GM23338 (cell line): ENCODE measurements at places on chromosomes 5 and 9.

DNA sequence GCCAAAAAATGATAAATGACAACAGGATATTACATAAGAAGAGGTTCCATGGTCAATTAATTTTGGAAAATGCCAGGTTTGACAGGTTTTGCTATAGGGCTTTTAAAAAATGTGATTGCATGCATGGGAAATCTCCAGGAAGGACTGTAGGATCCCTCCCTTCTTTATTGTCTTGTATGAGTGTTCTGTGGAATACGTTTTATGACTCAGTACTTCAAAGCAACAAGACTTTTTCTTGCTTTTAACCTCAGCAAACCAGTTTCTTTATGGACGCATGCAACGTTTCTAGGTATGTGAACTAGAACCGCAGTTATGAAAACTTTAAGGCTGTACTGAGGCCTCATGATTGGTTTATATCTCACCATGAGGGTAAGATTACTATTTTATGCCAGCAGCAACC is 76.6 kb upstream of the NTRK2 start:
- DNase-seq: no peak

DNA sequence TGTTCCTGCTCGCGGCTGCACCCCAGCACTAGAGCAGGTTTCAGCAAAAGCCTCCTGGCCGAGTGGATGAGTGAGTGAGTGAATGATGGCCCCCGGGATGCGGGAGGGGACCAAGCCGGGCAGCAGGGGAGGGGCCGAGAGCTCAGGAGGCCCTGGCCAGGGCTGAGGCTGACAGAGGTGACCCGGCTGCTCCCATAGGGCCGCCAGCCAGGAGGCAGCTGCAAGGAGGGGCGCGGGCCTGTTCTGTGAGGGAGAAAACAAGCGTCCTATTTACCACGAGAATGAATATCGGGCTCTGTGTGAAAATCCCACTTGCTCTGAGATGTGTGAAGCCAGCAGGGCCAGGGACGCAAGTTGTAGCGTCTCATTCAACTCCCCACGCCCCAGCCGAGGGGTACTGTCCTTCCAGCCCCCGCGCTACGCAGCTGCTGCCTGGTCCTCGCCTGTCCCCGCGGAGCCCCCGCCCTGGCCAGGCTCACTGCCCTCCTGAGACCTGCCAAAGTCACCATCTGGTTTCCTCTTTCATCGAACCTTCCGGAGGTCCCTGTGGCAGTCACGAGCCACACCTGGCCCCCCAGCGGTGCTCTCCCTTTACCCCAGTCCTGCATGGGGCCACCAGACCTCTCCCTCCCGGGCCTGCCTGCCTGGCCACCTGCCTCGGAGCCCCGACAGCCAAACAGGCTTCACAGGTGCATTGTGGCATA is 38.8 kb downstream of the RASGEF1C start:
- DNase-seq: peak; percentile 33

DNA sequence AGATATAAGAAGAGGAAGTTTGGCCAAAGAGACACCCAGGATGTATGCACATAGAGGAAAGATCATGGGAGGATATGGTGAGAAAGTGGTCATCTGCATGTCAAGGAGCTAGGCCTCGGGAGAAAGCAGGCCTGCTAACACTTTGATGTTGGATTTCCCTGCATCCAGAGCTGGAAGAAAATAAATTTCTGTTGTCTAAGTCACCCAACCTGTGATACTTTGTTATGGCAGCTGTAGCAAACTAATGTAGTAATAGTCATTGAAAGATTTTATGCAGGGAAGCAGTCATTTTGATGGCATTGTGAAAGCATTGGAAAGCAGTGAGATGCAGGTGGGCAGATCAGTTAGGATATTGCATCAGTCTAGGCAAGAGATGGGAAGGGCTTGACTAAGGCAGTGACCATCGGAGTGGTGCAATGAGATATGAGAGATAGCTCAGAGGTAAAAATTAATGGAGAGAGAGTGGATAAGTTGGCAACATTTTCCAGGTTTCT is 24.5 kb upstream of the FOCAD start:
- no peak for DNase-seq

GRCh38 chr5:112514111-112514510 is 95.0 kb upstream of the EPB41L4A start:
- no peak for DNase-seq

GRCh38 chr9:112445196-112445595 is 41.4 kb upstream of the KIAA1958 start:
- DNase-seq: no peak

DNA sequence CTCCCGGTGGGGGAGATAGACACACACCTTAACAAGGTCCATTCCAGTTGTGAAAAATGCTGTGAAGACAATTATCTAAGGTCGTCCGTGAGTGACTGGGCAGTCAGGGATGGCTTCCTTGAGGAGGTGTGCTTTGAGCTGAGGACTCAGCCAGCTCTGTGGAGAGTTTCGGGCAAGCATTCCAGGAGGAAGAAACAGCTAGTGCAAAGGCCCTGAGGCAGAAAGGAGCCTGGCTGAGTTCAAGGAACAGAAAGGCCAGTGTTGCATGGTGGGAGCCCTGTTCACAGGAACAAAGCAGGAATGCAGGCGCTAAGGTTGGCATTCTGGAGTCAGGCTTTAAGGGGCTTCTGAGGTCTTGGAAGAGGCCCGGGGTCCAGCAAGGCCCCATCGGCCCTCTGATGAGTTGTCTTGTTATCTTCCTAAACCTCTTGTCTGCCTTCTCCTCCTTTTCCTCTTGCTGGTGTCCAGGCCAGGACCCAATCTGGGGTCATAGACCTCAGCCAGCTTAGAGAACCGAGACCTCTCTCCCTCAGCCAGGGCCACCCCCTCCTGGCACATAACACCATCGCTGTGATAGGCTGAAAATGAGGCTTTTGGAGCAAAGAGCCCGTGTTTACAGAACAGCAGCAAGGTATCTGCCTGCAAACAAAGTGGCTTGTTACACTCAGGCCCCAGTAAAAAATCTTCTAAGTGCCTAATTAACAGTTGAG is 270.2 kb upstream of the MVB12B start:
- no peak for DNase-seq

DNA sequence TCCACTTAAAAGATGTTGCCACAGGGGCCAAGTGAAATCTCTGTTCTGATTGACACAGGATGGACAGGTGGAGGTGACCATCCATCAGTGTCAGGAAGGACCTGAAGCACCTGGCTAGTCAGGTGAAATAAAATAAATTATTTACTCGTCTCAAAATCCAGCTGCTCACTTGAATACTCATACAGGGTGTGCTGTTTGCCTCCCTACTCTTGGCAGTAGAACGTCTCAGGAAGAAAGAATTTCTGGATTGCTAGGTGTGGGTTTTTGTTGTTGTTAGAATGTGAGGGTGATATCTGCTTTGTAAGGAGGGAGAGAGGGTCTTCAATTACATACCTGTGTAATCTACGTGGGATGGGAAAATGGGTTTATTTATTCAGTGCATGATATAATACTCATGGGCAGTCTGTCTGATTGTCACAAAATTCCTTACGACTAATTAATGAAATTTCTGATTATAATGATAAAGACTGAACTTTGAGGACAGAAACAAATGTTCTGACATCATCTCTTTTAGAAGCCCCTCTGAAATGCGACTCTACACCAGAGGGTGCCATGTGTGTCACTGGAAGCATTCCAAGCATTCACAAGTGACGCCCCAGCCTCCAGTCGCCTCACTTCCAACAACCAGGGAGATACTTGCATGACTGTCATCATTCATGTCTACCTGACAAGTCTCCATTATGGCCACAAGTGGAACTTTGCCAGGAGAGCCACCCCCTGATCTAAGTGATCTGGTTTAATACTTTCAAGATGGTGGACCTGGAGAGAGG is 218.4 kb downstream of the GAPVD1 start:
- DNase-seq: peak; percentile 36

DNA sequence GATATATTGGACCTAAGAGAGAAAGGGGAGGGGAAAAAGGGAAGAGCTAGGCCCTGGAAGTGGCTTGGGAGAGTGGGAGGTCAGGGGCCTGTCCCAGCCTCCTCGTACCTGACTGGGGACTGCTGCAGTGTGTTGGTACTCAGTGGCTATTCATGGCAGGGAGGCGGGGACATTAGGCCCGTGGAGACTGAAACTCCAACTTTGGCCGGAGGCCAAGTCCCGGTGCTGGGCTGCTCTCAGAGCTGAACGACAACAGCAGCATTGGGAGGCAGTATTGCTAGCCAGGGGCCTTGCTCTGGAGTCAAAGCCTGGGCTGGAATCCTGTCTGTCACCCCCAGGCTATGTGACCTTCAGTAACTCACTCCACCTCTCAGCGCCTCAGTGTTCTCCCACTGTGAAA is 37.8 kb downstream of the NEURL1B start:
- DNase-seq: no peak

- no peak for DNase-seq
Measured at GRCh38 chr5:69105996-69106906, 12.4 kb downstream of the SLC30A5 start.

DNA sequence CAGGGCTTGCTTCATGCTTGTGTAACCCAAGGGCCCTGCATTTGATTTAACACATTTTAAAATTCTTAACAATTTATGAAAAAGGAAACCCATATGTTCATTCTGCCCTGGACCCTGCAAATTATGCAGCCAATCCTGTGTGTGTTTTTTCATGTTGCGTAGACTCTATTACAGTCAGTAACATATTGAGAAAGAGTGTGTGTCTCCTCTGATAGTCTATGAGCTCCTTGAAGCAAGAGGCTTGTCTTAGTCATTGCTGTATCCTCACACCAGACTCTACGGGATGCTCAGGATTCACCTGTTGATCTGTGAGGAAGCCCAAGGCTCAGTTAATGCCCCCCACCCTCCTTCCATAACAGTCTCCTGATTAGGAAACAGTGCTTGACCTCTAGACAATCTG is 177.3 kb upstream of the DMAC1 start:
- DNase-seq: no peak

DNA sequence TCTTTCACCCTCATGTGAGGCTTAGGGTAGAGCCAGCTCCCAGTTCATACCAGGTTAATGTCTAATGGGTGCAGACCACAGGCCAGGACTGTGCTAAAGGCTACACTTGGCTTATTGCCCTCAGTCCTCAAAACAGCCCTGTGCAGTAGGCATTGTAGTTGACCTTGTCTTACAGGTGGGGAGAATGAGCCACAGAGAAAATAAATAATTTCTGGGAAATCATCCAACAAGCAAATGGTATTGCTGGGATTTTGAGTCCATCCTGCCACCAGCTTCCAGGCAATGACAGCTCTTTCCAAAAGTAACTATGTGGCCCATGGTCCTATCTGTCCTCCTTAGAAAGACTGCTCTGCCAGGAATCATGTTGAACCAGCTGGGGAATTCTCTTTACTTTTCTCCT is 450.0 kb downstream of the GADD45G start:
- DNase-seq: no peak

DNA sequence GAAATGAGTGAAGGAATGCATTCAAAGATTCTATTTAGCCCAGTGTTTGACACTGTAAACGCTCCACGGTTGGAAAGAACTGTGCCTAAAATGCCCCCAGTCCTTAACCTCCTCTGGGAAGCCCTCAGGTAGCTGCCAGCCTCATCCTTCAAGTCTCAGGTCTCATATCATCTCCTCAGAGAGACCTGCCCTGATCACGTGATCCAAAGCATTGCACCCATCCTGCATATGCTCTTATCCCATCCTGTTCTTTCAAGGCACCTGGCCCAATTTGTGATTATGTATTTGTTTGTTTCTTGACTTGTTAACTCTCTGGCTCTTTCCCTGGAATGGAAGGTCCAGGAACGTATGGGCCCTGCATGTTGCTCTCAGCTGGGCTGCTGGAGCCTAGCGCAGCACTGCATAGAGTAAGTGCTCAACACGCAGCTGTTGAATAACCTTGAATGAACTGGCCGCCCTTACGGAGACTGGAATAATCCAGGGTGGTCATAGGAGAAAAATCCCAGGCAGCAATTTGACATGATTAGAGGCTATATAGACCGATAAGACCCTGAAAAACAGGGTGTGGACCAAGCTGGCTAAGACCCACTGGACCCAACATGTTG is 8.7 kb downstream of the C1QTNF2 start:
- DNase-seq: no peak

- peak; percentile 60 for DNase-seq
Measured at GRCh38 chr5:10461904-10462555, 20.4 kb downstream of the ROPN1L start.

DNA sequence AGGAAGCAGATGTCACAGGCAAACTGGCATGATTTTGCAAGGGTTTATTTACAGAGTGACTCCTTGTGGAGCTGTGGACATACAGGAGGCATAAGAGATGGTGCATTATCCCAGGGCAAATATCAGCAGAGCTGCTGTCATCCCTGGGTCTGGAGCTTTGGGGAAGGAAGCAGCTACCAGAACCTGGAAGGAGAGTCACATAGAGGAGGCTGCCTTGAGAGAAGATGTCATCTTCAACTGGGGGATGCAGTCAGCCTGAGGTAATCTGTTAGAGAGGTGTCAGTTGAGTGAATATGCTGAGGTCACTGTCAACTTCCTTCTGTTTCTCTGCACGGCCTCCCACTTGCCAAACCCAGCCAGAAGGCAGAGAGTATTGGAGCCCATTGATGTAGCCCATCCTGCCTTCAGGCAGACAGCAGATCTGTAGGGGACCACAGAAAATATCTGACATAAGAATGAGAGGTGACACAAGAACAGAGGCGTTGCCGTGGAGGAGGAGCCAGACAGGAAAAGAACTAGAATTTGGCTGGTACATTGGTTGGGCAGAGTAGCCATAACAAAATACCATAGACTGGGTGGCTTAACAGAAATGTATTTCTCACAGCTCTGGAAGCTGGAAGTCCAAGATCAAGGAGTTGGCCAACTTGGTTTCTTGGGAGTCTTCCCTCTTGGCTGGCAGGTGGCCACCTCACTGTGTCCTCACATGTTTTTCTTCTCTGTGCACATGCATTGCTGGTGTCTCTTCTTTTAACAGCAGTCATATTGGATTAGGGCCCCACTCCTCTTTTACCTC is 102.8 kb downstream of the SNX18 start:
- no peak for DNase-seq

GRCh38 chr5:149453618-149454415 is 74.7 kb upstream of the IL17B start:
- DNase-seq: no peak

DNA sequence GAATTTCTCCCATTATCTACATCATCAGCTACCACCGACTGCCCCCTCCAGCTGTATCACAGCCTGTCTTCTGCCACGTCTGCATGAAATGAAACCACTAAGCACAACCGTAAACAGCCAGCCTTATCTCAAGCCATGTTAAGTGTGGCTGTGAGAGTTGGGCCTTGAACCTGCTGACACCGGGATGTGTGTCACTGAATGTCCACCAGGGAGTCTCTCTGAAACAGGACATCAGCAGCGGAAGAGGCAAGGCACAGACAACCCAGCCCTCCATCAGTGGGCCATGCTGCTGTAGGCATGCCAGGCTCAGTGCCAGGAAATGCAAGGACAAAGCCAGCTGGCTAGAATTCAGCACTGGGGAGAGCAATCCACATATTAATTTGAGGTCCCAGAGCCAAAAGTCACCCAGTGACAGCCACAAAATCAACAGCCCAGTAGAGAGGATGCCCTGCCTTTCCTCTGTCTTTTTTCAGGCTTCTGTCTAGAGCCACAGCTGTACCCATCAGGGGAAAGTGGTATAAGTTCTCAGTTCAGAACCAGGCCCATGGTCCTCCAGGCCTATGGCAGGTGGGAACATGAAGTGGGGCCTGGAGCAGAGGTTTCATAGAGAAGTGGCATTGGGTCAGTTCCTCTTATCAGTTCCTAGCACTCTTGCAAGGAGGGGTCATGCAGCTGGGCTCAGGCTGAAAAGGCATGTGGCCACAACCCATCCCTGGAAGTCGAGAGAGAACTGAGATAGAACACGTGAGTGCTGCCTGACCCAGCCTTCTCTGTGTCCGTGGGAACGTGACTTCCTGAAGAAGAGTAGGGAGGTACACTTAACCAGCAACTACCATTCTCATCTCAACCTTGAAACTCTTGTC is 199.4 kb downstream of the ESM1 start:
- no peak for DNase-seq

- DNase-seq: no peak
Measured at GRCh38 chr5:178467568-178468195, 122.5 kb downstream of the COL23A1 start.
